ENCODE measurements at places on chromosomes 12 and 14. TPM values are rescaled to one million over a fixed set of nuclear protein-coding genes. Genes with fewer than 3 reads are reported as not detected.

Gene GALNT9
- 2.2 TPM for total RNA-seq

Gene GLIPR1L1
- total RNA-seq, result not detected

DNA sequence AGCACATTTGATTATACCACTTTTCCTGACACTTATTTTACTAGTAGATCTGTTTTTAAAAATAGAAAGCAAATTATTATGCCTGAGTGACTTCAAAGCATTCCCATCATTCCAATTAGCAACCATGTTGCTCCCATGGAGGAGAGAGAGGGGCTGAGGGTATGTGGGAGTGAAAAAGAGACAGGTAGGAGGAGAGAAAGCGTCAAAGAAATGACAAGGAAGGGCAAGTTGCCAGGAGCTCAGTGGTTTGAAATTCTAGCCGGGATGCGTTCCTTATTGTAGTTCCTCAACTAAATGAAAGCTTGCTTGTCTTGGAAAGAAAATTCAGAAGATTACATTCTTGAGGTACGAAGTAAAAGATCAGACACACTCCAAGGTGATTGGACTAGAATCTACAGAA lies 92.4 kb upstream of the PKP2 start:
- no peak for DNase-seq

Gene AJUBA
- 75.1 TPM for total RNA-seq

Data from hepatocyte (in vitro differentiated cells).